Activated CD4-positive, alpha-beta T cell treated with anti-CD3 and anti-CD28 coated beads, Interleukin-2, amount 10 ng/mL, durations not matched to agents 24 days and 14 days (primary cell): ENCODE measurements at places on chromosomes 3 and 15. TPM values are rescaled to one million over a fixed set of nuclear protein-coding genes. Genes with fewer than 3 reads are reported as not detected.

Gene CILP
- 0.02 TPM in 2 replicates for total RNA-seq

Gene CCR9
- not detected in 2 replicates for total RNA-seq

Gene CYP8B1
- not detected in 2 replicates for total RNA-seq

Gene MYO1E
- total RNA-seq = 34.5 and 45.1 TPM in 2 replicates

Gene GPR149
- total RNA-seq = not detected in 2 replicates
